ENCODE measurements at places on chromosomes 5 and 9.
A peak's percentile ranks its signal among the peaks of the same experiment; 100 is the strongest.

DNA sequence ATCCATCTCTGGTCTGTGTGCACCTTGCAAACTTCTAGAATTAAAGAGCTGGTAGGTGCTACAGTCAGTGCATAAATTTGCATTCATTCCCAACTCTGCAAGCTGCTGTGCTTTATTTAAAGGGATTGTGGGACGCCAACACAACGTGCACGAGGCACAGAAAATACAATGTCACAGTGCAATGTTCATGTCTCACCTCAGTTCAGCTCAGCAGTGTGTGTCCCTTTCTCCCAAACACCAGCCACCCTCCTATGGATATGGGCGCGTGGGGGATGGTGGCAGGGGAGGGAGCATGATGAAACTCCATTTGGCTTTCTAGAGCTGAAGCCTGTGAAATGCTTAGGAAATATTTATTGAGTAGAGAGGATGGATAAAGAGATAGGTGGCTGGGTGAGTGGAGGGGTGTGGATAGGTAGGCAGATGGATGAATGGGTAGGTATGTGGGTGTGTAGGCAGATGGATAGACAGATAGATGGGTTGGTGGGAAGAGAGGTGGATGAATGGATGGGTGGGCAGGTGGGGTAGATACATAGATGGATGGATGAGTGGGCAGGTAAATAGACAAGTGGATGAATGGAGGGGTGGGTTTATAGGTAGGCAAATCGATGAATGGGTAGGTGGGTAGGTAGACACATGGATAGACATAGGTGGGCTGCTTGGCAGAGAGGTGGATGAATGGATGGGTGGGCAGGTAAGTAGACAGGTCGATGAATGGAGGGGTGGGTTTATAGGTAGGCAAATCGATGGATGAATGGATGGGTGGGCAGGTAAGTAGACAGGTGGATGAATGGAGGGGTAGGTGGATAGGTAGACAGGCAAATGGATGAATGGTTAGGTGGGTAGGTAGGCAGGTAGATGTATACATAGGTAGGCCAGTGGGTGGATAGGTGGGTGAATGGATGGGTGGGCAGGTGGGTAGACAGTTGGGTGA, 92.7 kb upstream of the FCN2 start:
- no peak for DNase-seq

- DNase-seq, result no peak
Measured at GRCh38 chr9:113652355-113653152, 189.0 kb downstream of the RGS3 start.

DNA sequence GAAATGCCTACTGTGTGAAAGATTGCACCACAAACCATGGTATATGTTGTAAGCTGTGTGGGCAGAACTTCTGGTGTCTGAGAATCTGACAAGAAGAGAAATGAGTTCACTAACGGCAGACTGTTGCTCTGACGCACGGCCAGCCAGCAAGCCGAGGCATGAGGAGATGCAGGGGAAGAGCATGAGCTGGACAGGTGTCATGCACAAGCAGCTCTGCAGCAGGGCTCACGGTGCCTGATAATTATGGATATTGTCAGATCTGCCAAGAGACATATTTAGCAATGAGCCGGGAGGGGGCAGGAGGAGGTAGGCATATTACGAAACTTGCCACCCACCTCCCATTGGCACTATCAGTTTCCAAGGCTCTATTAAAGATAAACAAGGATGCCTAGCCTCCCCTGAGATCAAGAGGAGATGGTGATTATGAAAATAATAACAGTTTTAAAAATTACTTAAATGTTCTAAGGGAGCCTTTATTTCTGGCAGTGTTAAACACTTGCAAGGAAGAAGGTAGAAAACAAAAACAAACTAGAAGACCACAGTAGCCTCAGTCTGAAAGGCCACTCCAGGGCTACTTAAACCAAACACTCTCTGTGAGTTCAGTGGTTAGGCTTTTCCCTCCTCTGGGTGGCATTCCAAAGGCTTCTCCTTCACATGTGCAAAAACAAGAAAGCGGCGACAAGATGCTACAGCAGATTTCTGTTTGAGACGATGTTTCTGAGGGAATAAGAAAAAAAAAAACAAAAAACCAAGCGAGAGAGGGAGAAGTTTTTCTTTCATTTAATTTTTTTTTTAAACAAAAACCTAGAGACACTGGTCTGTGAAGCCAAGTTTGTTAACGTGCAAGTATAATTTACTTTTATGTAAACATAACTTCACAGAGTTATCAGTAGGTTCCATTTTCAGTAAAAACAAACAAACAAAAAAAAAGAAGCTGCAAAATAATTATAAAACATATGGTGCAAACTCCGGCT, 339.5 kb downstream of the BNC2 start:
- no peak for DNase-seq

DNA sequence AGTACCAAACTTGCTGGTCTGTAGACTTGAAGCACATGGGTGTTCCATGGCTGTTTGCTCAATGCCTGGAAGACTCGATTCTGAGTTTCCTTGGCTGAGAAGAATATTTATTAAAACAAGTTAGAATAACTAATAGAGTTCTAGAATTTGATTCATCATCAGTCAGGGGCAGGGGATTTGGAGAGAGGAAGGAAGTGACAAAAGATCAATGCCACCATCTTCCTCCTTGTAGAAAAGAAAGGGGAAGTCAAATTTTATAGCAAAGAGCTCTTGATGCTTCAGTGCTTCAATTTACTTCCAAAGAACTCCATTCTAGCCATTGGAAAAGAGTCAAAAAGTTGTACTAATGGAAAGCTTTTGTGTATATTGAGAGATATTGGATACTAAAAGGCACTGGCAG, 236.3 kb downstream of the MCTP1 start:
- DNase-seq, result no peak

DNA sequence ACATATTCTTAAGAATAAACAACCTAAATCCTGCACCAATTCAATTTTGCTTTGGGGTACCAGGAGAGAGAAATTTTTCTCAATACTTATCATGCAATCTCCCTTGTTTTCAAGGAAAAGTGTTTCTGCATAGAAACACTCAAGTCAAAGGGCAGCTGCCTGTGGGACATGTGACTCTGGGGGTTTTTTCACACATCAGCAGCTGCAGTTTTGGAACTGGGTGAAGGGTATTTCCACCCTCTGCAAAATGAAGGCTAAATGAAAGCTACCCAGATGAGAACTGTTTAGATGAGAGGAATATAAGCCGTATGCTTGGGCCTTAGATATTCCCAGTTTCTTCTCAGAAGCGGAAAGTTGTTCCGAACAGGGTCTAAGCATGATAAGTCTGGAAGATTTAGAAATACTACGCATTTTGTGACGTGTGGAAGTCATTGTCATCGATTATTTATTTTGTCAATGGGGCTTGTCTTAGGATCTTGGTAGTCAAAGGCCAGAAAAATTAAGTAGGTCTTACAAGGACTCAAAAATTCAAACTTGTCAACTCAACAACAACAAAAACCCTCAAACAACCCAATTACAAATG, 64.3 kb upstream of the BOD1 start:
- DNase-seq, result no peak

DNA sequence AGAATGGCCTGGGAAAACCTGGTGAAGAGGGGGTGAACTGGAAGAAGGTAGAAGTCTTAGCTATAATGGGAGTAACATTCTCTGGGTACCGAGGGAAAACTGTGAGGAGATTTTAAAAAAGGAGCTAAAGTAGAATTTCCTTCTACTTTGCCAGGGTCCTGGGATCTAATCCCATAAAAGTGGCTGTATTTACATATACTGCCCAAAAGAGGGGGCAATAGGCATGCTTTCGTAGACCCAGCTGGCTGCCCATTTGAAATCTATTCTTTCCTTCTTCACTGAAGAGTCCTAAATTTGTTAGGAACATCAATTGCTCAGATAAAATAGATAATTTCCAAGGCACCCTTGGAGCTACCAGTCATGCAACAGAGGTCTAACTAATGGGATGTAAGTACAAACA, 159.2 kb downstream of the CDC42SE2 start:
- DNase-seq, result no peak

GRCh38 chr9:70020217-70020616, 23.4 kb upstream of the MAMDC2 start:
- DNase-seq, result no peak

DNA sequence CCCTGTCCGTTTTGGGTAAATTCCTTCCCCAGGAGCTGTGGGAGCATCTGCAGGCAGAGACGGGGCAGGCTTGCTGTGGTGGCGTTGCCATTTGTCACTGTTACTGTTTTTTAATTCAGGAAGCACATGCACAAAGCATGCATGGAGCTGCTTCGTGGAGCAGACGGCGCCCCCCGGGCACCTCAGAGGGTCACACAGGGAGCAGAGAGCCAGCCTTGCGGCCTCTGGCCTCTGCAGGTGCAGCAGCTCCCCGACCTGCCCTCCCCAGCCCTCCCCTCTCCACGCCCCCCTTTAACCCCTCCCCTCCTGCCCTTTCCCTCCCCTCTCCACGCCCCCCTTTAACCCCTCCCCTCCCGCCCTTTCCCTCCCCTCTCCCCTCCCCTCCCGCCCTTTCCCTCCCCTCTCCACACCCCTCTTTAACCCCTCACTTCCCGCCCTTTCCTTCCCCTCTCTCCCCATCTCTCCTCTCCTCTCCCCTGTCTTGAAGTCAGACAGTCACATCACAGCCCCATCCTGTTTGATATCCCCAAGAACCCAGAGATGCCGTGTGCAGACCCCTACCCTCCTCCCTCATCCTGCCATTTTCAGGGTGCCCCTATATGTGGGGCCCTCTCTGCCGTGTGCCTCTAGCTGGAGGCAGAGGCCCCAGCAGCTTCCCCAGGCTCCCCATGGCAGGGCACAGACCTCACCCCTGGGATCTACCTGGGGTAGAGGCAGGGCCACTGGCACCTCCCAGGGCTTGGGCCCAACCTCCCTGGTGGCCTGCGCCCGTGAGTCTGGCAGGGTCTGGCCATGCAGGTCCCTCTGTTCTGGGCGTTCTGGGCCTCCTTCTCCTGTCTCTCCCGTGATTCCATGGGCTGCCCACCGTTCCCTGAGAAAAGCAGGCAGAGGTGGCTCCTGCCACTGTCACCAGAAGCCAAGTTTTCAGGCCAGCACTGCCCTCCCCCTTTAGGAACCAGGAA, 29.6 kb upstream of the UBAC1 start:
- DNase-seq, result no peak

GRCh38 chr5:180095545-180095944, 24.0 kb upstream of the RNF130 start:
- no peak for DNase-seq

GRCh38 chr5:63916786-63917185, 45.5 kb downstream of the HTR1A start:
- no peak for DNase-seq

GRCh38 chr5:112445626-112446350, 26.7 kb upstream of the EPB41L4A start:
- no peak for DNase-seq

DNA sequence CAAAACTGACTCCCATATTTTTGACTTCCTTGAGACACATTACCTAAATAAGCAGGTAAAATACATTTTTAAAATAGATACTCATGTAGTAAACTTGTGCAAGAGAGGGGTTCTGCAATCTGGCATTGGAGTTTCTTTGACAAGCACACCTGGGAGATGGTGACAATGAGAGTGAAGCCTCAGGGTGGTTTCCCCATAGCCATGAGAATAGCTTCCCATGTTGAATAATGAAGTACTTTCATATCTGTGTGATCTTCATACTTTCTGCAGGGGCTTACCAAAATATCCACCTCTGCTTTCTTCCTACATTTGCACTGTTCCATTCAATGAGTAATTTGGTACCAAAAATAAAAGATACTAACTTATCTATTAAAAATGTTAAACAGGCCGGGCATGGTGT, 44.7 kb upstream of the VCAN start:
- no peak for DNase-seq

GRCh38 chr5:9269014-9269413, 276.9 kb downstream of the SEMA5A start:
- DNase-seq, result no peak

DNA sequence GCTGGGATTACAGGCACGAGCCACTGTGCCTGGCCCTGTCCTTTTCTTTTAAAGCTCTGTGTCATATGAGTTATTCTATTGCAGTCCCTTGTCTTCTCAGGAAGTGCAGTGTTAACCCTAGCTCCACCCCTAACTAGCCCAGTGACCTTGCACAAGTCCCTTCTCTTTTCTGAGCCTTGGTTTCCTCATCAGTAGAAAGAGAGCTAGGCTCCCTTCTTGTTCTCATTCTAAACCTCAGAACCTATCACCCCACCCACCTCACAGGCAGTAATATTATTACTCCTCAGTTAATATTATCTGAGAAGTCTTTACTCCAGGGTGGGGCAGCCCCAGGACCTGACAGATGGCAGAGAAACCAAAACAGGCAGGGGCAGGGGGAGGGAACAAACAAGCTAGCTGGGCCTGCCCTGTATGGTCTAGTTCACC, 7.2 kb downstream of the CYFIP2 start:
- DNase-seq, result no peak

- DNase-seq, result no peak
Measured at GRCh38 chr5:30693326-30693725, 500.2 kb upstream of the CDH6 start.

DNA sequence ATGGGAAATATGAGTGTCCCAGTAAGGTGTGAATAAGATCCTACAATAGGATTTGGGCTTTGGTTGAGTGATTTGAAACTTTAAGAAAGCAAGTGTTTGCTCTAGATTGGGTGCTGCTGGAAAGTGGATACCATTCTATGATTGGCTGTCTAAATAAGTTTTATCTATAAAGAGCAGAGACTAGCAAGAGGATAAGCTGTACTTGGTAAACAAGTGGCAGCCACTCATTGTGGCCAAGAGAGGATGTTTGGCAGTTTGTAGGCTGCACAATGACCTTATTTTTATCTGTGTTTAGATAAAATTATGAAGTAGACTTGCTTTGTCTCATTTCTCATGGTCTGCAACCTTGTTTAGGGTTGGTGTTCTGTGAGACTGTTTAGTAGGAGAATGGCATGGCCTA, 341.6 kb upstream of the PIK3R1 start:
- DNase-seq, result no peak

DNA sequence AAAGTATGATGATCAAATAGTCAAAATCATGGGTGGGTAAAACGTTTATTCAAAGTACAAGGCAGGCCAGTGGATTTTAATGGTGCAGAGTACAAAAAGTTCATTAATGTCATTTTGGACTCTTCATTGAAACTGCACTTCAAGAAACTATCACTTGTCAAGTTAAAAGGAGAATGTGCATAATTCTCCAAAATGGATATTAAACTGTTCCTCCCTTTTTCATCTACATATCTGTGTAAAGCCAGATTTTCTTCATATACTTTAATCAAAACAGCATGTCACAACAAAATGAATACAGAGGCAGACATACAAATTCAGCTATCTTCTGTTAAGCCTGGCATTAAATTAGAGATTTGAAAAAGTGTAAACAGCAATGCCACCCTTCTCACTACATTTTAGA, 401.6 kb downstream of the NR2F1-AS1 start:
- DNase-seq, result no peak

DNA sequence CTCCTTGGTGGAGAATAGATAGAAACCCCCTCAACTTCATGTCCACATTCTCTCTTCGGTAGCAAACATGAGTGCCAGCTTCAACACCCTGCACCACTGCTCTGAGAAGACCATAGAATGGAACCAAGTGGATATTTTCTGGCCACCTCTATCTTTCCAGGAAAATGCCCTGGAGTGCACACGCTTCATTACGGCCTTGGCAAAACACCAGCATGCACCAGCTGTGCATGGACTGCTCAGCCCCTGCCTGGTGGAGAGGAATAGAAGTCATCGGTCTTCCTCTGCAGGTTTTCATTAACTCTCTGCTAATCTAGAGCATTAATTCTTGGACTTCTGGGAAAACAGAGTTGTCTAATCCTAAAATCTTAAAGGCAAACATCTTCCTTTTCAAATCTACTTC, 211.6 kb upstream of the TMEM161B start:
- DNase-seq, result no peak

GRCh38 chr5:52948418-52949076, 40.6 kb upstream of the ITGA2 start:
- peak; percentile 18 for DNase-seq

Data from GM18507 (cell line).